Neural crest cell (in vitro differentiated cells): ENCODE measurements at places on chromosomes 5 and 9. TPM values are rescaled to one million over a fixed set of nuclear protein-coding genes. Genes with fewer than 3 reads are reported as not detected.
A peak's percentile ranks its signal among the peaks of the same experiment; 100 is the strongest.

Gene PCDHB14
- 5.5 TPM in 2 replicates for total RNA-seq

GRCh38 chr9:123113185-123113584, 79.7 kb downstream of the GPR21 start:
- peaks cover 12% of the 10 kb centered on the region for H3K36me3 ChIP-seq
- no peak overlapping the region for H3K27ac ChIP-seq
- H3K4me3 ChIP-seq, result peak overlapping the region; percentile 55
- H3K27me3 ChIP-seq, result no peaks in the 10 kb centered on the region

DNA sequence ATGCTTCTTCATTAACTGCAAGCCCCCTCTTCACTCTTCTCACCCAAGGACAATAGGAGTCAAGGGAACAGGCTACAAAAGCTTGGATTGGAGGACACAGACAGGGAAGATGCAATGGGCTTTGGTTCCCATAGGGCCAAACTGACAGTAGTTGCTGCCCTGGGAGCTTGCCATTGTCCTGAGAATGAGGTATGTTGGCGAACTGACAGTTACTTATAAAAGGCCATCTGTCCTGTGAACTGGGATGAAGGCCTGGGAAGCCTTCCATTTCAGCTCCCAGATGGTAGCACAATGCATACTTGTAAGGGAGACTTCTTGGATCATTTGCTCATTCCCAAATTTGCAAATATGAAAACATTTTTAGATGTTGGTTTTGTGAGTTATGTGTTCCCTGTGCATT, 88.9 kb downstream of the SNCAIP start:
- H3K36me3 ChIP-seq, result no peaks in the 10 kb centered on the region
- H3K4me1 ChIP-seq, result peaks cover 16% of the 10 kb centered on the region
- H3K4me3 ChIP-seq, result no peak overlapping the region

- no peak overlapping the region for H3K4me3 ChIP-seq
- H3K27ac ChIP-seq, result no peak overlapping the region
- H3K36me3 ChIP-seq, result peaks cover 43% of the 10 kb centered on the region
- no peaks in the 10 kb centered on the region for H3K4me1 ChIP-seq
- DNase-seq, result no peak
- no peaks in the 10 kb centered on the region for H3K27me3 ChIP-seq
Measured at GRCh38 chr9:89339807-89340206, 21.5 kb downstream of the SECISBP2 start.

GRCh38 chr5:142748568-142749249, 21.5 kb upstream of the ARHGAP26 start:
- H3K4me1 ChIP-seq, result peaks cover 20% of the 10 kb centered on the region
- no peak for DNase-seq
- no peaks in the 10 kb centered on the region for H3K36me3 ChIP-seq
- H3K27ac ChIP-seq, result no peak overlapping the region

DNA sequence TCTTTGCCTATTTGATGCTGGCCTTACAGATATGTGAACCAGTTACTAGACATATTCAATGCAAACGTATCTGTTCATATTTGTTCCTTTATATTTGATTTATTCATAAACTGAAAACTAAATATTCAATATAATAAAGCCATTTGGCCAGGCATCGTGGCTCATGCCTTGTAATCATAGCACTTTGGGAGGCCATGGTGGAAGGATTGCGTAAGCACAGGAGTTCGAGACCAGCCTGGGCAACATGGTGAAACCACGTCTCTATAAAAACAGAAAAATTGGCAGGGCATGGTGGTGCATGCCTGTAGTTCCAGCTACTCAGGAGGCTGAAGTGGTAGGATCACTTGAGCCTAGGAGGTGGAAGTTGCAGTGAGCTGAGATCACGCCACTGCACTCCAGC, 49.2 kb upstream of the CTNNAL1 start:
- H3K27ac ChIP-seq, result no peak overlapping the region
- no peaks in the 10 kb centered on the region for H3K27me3 ChIP-seq
- DNase-seq, result no peak
- H3K4me1 ChIP-seq, result no peaks in the 10 kb centered on the region
- H3K4me3 ChIP-seq, result no peak overlapping the region

Gene PCDHA10
- 7.3 and 7.4 TPM in 2 replicates for total RNA-seq
